ENCODE measurements at places on chromosomes 11 and 22.

- no peak for DNase-seq
Measured at GRCh38 chr11:19832086-19832750, 119.6 kb downstream of the NAV2 start.

GRCh38 chr11:75230621-75231020, 10.0 kb upstream of the TPBGL start:
- DNase-seq, result no peak

- no peak for DNase-seq
Measured at GRCh38 chr11:73913472-73913871, 36.7 kb downstream of the PAAF1 start.

DNA sequence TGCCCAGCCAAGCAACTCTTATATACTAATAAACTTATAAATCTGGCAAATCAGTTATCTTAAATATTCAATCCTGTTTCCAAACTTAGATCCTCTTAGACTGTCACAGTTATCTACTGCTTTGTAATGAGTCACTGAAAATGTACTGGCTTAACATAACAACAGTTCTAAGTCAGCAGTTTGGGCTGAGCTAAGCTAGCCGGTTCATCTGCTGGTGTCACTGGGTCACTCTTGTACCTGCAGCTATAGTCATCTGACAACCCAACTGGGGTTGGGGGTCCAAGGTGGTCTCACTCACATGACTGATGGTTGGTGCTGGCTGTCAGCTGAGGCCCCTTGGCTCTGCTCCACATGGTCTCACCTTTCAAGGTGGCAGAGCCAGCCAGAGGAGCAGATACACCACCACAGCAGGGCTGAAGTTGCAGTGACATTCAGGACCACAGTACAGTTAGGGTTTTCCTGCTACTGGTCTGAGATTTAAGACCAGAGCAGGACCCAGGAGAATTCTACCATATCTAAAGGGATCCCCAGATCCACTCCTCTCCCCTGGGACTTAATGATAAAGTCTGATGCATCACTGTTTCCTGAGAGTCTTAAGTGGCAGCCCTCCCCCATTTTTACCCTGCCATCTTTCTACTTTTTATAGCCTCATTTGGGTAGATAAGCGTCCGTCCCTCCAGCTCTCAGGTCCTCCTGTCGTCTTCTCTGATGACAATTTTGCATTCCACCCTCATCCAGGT, 7.9 kb upstream of the MACROD1 start:
- DNase-seq, result no peak

DNA sequence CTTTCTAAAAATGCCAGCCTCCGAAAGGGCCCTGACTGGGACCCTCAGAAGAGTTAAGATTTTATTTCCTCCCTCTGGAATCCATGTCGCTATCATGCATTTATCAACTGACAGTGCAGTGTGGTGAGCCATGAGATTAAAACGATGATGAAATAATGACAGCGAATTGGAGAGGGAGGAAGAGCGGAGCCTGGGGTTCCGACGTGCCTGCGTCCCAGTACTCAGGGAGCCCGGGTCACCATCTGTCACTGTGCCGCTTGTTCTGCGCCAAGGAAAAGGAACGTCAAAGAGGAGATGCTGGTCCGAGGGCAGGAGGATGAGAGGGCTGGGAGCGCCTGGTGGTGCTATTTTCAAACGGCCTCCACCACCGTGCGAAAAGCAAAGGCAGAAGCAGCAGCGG, 46.2 kb downstream of the MACROD1 start:
- DNase-seq, result no peak

- no peak for DNase-seq
Measured at GRCh38 chr11:100824041-100824809, 137.1 kb downstream of the ARHGAP42 start.

- DNase-seq, result no peak
Measured at GRCh38 chr11:23866641-23867040, 630.2 kb upstream of the LUZP2 start.

DNA sequence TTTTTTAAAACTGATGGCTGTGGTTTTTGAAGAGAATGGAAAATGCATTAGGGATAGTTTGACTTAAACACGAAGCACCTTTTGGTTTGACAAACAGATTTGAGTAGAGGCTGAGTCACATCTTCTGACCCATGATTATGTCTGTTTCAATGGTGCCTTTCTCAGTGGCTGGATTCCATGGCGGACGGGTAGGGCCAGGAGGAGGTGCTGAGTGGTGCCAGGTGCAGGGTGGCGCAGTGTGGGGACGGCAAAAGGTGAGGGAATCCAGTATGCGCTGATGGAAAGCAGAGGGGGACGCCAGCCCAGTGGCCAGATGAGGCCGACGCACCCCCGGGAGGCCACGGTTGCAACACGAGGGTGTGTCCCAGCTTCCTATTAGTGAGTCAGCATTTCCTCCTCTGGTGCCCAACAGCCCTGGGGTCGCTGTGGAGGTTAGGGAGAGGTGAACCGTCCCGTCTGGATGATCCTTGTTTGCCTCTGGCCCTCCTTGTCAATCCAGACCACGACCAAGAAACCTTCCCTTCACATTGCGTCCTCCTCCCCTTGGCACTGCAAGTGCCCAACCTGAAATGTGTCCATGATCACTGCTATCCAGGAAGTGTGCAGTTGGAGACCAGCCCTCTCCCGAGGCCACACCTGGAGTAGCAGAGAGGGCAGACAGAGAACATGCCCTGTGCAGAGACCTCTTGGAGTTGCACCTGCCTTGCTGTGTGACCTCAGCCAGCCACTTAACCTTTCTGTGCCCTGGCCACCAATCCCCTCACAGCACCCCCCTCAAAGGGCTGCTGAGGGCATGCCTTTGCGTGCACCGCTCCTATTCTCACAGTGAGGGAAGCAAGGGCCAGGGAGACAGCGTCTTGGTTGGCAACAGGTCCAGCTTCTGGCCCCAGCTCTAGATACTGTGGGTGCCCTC, 32.5 kb upstream of the ATXN10 start:
- no peak for DNase-seq

GRCh38 chr11:84829162-84829561, 798.0 kb downstream of the DLG2 start:
- no peak for DNase-seq

GRCh38 chr22:41181349-41182241, 23.5 kb upstream of the L3MBTL2 start:
- DNase-seq, result no peak

DNA sequence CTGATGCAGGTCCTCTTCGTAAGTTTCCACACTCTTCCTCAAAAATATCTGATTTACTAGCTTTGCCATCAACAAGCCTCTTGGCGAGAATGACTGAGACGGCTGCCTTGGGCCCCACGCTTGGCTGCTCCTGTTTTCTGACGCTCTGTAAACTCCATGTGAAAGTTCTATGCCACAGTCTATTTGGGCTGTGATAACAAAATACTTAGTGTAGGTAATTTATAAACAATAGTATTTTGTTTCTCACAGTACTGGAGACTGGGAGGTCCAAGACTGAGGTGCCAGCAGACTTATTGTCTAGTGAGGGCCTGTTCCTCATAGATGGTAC, 123.2 kb upstream of the SORL1-AS1 start:
- DNase-seq, result no peak

DNA sequence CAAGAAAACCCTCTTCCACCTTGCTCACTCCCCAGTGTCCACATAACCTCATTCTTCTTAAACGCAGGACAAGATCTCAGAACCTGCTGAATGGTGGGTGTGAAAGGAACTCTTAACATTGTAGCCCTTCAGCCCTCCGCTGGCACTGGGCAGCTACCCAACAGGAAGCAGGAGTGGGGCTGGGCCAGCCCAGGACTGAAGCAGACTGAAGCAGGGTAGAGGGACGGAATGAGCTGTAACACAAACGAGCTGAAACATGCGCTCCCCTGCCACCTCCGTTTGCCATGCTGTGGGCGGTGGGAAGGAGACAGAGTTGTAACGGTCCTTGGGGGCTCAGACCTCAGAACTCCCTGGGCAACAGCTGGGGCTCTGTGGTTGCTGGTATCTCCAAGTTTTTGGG, 23.6 kb downstream of the NPAT start:
- peak; percentile 46 for DNase-seq

GRCh38 chr22:31843526-31843925, 89.7 kb downstream of the DEPDC5 start:
- no peak for DNase-seq

- DNase-seq, result no peak
Measured at GRCh38 chr11:102615077-102615893, 9.8 kb downstream of the MMP20 start.

DNA sequence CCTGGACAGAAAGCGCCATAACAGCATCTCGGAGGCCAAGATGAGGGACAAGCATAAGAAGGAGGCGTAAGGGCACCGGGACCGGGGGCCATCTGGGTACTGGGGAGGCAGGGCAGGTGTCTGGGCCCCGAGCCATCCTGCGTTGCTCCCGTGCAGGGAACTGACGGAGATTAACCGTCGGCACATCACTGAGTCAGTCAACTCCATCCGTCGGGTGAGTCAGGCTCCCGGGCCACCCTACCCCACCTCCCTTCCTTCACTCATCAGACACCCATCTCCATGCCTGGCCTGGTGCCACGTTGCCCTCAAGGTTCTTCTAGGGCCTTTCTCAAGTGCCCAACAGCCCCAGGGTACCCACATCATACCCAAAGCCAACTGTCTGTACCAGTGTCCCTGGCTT, 15.0 kb downstream of the PLCB3 start:
- DNase-seq, result no peak

GRCh38 chr11:28168718-28169117, 60.5 kb downstream of the METTL15 start:
- no peak for DNase-seq

GRCh38 chr22:49046546-49047361, 780.9 kb downstream of the BRD1 start:
- no peak for DNase-seq

GRCh38 chr11:104637662-104638170, 260.5 kb downstream of the CASP12 start:
- DNase-seq, result no peak

DNA sequence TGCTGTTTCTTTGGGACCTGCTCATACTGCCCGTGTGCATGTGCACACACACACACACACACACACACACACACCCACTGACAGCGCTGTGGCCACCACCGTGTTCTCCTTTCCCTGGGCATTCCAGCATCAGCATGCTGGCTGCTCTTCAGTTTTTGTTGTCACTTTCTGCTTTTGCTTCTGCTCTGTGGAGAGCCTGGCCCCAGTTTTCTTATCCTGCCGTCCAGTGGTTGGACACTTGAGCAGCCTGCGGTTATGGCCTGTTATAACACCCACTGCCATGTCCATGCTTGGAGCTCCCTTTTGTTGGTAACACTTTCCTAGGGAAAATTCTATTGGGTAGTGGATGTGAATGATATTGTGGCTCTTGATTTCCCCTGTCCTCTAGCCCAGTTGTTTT, 83.6 kb downstream of the OSBP2 start:
- no peak for DNase-seq

DNA sequence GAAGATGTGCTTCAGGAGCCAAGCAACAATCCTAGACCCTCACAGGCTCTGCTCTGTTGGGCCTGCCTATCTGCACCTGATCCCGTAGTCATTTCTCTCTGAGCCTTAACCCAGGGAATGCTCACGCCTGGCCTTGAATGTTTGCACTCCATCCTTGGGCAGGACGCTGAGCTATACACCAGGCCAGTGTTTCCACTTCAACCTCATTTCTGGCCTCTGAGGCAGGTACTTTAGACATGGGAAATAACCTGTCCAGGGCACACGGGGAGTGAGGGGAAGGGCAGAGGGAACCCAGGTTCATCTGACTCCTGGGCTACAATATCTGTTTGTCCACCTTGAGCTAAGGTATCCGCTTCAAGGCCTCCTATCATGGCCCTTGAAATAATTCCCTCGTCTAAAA, 9.9 kb downstream of the RSPH14 start:
- DNase-seq, result no peak

DNA sequence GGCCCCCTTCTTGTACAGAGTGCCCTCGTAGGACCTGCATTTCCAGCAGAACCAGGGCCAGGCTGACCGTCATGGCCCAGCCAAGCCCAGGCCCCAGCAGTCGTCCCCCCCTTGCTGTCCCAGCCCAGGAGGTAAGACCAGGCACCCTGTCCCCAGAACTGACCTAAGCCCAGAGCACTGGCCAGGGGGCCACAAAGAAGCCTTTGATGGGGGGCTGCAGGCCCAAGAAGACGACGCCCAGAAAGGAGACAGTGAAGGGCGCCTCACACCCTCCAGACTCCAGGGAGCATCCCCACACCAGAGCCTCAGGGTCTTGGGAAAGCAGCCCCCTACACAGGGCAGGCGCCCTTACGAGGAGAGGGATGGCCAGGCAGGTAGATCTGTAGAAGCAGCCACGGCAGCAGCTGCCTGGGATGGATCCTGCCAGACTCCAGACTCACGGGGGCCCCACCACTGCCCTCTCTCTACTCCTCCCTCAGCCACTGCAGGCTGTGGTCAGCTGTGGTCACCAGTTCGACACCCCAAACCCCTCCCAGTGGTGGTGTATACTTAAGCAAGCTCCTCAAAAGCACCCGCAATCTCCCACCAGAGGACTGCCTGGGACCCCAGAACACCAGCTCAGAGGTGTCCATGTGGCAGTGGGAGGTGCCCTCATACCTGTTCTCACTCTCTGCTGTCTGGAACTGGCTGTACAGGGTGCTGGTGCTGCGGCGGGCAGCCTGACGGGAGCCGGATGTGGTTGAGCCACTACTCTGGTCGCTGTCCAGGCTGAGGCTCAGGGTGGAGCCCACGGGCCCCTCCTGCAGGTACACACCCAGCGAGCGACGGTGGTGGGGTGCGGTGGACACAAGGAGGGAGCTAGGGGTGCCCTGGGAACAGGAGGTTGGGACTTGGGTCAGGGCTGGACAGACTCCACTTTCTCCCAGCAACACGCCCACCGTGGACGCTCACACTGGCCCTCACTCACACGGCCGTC, 27.0 kb downstream of the SBF1 start:
- no peak for DNase-seq

GRCh38 chr11:116242006-116242405, 530.8 kb downstream of the BUD13 start:
- DNase-seq, result no peak

DNA sequence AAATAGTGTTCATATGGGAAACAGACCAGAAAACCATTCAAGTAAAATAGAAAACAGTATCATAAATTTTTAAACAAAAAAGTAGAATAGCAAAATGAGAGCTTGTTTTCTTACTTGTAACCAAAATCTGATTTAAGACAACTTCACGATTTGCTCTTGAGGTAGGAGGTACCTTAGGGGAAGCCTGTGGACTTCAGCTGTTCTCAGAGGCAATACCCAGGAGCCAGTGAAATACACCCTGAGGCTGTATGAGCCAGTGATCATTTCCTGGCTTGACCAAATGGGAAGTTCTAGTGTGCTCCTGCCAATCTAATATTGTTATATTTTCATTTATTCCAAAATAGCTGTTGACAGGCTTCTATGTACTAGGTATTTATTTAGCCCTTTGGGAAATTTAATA, 104.8 kb downstream of the ARHGAP42 start:
- no peak for DNase-seq

GRCh38 chr22:35648066-35649025, at the start of gene APOL6:
APOL6 (plus strand) TSS chr22:35648446; CDS start chr22:35656426, 7,980 bp downstream.
- peak; percentile 75 for DNase-seq

GRCh38 chr11:86802601-86803051, 2.3 kb downstream of the PRSS23 start:
- DNase-seq, result no peak

GRCh38 chr11:11450744-11451362, 97.8 kb upstream of the CSNK2A3 start:
- no peak for DNase-seq
